Stimulated activated CD4-positive, alpha-beta T cell treated with anti-CD3 and anti-CD28 coated beads, Interleukin-4, amount 100 ng/mL, for 4 hours (primary cell): ENCODE measurements at places on chromosomes 3 and 15.

- no peak for DNase-seq
Observed at GRCh38 chr3:180770639-180771038, 91.3 kb upstream of the CCDC39 start.

- DNase-seq, result no peak
Observed at GRCh38 chr3:184751204-184752040, 39.6 kb upstream of the MAGEF1 start.

- no peak for DNase-seq
Observed at GRCh38 chr15:41096178-41096577, 19.9 kb downstream of the INO80 start.

GRCh38 chr3:66778777-66779176 lies 219.3 kb upstream of the KBTBD8 start:
- DNase-seq, result no peak

DNA sequence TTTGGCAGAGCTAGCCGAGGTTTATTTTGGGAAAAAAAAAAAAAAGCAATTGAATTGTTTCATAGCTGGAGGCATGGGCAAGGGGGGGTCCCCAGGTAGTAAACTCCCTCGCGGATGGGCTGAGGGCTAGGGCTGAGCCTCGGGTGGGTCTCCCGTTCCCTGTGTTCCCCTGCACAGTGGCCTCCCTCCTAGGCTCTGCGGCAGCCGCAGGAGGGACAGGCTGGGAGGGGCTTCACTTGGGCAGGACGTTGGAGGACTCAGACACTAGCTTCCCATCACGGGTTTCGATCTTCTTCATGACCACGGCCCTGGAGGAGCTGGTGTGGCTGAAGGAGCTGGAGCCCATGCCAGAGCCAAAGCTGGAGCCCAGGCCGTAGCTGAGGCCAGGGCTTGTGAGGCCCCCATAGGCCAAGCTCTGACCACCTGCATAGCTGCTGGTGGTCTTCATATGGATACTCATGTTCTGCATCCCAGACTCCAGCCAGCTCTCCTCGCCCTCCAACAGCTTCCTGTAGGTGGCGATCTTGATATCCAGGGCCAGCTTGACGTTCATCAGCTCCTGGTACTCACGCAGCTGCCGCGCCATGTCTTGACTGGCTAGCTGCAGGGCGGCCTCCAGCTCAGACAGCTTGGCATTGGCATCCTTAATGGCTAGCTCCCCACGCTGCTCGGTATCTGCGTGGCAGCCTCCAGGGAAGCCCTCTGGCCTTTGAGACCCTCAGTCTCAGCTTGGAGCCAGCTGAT lies 64.0 kb upstream of the CDAN1 start:
- no peak for DNase-seq

DNA sequence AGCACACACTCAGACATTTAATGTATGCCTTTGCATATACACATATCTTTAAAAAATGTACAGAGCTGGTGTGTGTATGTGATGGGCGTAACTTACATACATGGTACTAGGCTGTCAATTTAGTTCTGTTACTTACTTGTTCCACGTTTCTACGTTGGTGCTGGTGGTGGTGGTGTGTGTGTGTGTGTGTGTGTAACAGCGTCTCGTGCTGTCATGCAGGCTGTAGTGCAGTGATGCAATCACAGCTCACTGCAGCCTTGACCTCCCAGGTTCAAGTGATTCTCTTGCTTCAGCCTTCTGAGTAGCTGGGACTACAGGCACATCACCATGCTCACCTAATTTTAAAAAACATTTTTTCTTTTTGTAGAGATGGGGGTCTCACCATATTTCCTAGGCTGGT lies 64.2 kb downstream of the ISG20 start:
- no peak for DNase-seq

- no peak for DNase-seq
Observed at GRCh38 chr3:158970006-158970405, 168.2 kb downstream of the MFSD1 start.

GRCh38 chr15:39167164-39168058 lies 413.5 kb upstream of the THBS1 start:
- DNase-seq, result no peak

DNA sequence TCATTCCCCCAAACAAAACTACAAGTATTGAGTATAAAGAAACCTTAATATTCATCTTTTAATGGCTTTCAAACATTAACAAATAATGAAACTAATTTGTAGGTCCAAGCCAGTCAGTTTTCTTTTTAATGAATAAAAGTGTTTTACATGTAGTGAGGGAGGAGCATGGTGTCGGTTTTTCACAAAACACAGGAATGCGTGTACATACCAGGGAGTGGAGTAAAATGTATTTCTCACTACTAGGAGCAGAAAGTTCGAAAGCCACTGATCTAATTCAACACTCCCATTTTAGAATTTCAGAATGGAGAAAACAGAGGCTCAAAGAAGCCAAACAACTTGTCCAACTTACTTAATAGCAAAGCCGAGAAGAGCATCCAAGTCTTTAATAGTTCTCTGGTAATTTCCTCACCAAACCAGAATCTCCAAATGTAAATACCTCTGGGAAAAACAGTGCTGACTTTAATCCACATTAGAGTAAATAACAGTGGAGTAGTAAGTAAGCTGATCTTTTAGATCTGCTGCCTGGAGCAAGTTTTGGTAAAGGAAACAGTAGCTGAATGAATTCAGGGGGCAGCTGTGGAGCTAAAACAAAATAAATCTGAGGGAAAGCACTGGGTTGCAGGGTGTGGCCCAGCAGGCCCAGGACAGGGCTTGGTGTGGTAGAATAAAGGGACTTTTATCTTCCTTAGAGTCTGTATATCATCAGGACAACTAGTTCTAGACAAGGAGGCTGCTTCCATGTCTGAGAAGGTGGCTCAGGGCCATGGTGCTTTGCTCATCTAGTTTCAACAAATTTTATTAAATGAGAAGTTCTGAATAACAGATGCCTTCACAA lies 7.9 kb downstream of the ANP32A start:
- no peak for DNase-seq

GRCh38 chr15:57589754-57590153 lies 1.9 kb upstream of the MYZAP start:
- DNase-seq, result no peak

DNA sequence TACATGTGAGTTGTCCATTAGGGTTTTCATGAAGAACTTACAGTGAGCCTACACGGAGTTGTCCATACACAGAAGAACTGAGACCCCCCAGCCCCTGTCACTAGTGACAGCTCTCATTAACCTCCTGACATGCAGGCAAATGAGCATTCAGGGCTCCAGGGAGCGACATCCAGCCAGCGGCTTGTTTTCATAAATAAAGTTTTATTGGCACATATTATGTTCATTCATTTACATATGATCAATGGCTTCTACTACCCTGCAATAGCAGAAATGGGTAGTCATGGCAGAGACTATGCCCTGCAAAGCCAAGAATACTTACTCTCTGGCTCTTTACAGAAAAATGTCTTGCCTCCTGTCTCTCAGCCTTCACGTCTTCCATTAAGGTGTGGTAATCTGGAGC lies 553.5 kb downstream of the EDEM1 start:
- DNase-seq, result no peak

GRCh38 chr3:170081079-170081741 lies 43.4 kb downstream of the GPR160 start:
- no peak for DNase-seq

DNA sequence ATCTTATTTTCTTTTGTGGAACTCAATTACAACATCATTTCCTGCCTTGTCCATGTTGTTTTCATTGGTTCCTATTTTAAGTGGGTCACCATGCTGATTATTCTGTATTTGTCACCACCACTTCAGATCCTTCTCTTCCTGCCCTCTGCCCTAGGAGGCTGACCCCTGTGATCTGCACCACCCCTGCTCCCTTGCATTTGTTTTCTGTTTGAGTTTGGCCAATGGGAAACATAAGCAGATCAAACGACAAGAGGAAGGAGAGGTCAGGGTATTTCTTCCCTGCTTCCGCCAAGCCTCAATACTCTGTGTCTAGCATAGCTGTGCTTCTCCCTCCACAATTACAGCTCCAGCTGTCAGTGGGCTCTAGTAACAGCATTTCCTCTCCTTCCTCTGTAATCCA lies 71.6 kb downstream of the IMPG2 start:
- no peak for DNase-seq

DNA sequence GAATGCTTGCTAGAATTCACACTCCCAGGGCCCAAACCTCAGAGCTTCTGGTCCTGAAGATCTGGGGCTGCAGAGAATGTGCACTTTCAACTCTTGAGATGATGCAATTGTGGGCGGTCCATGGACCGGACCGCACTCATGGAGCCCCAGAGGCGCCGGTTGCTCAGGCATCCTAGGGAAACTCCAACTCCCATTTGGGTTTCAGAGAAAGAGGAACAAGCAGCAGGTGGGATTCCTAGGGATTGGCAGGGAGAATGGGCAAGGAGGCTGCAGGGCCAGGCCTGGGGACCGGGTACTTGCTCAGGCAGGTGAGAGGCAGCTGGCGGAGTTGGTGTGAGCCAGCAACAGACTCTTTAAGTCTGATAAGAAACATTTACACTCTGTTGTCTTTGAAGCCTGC lies 3.5 kb downstream of the NOX5 start:
- DNase-seq, result no peak
